Bronchial epithelial cell (primary cell): ENCODE measurements at places on chromosomes 11 and 22.

DNA sequence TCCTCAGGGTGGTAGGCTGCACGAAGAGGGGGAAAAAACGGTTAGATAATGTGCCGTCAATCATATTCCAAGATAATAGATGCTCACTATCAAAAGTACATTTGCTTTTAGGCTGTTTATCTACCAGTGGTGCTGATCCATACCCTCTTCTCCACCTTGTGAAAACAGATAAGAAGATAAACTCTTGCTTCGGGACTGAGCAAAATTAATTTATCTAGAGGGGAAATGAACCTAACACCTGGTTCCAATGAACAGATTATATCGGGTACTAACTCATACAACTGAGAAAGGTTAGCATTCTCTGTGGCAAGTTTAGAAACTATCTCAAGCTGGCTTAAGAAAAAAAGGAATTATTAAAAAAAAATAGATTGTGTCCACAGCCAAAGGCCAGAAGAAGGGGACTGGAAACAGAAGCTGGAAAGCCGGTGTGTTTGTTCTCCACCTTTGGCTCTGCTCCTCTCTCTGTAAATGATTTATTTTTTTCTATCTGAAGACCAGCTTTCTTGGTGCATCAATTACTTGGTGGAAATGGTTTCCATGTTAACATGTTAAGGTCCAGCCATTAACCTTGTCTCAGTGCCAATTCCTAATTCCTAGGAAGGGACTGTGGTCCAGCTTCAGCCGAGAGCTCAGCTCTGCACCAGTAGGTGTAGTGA is 55.8 kb downstream of the SC5D start:
- no peak for DNase-seq

- peak; percentile 25 for DNase-seq
These were observed 394.5 kb downstream of the TENM4 start for GRCh38 chr11:79046366-79046765.

DNA sequence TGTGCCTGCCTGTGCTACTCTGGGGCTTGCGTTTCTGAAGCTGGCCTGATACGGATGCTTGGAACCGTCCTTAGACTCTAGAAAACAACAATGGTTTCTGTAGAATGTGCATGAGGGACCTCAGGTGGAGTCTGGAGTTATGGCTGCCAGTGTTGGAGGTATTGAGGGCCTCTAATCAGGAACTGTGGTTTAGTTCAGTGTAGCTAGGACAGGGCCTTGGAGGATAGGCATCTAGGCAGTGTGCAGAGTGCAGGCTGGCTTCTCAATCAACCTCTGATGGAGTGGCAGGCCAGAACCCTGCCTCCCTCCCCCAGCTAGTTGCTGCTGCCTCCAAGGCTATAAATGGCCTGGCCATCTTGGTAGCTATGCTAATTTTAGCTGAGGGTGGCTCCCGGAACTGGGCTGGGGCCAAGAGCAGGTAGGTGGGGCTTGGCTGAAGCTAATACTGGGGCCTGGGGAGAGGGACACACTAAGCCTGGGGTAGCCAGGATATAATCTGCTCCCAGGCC is 4.0 kb downstream of the STIM1 start:
- no peak for DNase-seq

DNA sequence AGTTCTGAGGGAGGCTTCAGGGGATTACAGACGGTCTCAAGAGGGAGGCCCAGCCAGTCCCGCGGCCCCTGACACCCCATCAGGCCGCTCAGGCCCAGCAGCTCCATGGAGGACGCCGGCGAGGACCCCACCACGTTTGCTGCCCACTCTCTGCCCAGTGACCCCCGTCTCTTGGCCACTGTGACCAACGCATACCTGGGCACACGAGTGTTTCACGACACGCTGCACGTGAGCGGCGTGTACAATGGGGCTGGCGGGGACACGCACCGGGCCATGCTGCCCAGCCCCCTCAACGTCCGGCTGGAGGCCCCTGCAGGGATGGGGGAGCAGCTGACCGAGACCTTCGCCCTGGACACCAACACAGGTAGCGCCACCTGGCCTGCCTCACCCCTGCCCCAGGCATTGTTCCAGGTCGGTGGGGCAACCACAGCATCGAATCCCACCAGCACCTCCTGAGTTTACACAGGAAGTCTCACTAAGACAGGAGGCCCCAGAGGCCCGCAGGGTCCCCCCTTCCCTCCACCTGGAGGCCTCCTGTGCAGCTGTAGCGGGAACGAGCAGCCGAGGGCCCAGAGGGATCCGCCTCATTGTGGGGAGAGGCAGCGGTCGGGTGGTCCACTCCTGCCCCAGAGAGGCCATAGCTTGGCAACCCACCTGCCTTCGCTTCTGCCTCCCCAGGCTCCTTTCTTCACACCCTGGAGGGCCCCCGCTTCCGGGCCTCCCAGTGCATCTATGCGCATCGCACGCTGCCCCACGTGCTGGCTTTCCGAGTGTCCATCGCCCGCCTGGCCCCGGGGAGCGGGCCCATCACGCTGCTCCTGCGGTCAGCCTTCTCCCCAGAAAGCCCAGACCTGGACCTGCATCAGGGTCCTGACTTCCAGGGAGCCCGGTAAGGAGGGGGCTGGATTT is 1.0 kb downstream of the PGGHG start:
- DNase-seq: no peak

GRCh38 chr11:5277807-5278382 is 8.2 kb upstream of the HBE1 start:
- no peak for DNase-seq

DNA sequence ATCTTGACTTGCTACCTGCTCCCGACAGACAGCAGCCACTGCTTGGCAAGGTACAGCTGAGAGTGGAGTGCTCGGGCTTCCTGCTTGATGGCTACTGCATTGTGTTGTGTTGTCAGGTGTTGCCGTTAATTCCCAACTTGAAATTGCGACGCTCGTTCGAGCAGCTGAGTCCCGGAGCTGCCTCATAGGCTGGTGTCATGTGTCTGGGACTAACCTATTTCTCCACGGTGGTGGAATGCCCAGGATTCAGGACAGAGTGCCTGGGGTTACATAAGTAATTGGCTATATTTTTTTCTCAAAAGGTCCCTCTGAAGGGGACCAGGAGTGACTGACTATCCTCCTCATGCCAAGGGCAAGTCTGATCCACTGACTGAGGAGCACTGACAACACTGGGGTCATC is 18.5 kb downstream of the COMMD9 start:
- no peak for DNase-seq

GRCh38 chr22:48899523-48900326 is 927.9 kb downstream of the BRD1 start:
- DNase-seq: no peak

DNA sequence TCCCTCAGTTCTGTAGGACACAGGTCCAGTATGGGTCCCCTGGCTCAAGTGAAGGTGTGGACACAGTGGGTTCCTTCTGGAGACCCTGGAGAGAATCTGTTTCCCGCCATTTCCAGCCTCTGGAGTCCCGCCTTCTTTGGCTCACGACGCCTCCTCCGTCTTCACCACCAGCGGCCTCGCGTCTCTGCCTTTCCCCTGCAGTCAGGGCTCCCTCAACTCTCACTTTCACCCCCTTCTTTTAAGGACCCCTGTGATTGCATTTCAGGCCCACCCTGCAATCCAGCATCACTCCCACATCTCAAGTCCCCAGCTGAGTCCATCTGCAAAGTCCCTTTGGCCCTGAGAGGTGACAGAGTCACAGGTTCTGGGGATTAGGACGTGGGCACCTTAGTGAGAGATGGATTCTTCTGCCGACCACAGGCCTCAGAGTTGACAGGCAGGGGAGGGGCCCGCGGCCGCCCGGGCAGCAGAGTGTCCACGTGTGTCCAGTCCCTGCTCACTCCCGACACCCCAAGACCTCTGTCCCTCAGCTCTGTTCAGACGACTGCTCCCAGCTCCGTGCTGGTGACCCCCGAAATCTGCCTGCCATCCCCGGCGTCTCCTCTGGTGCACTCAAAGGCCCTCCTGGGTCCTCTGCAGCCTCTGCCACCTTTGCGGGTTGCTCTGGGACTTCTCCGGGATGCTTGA is 36.9 kb upstream of the KRTAP5-7 start:
- no peak for DNase-seq

GRCh38 chr11:9922806-9923205 is 258.9 kb downstream of the SWAP70 start:
- DNase-seq: no peak

DNA sequence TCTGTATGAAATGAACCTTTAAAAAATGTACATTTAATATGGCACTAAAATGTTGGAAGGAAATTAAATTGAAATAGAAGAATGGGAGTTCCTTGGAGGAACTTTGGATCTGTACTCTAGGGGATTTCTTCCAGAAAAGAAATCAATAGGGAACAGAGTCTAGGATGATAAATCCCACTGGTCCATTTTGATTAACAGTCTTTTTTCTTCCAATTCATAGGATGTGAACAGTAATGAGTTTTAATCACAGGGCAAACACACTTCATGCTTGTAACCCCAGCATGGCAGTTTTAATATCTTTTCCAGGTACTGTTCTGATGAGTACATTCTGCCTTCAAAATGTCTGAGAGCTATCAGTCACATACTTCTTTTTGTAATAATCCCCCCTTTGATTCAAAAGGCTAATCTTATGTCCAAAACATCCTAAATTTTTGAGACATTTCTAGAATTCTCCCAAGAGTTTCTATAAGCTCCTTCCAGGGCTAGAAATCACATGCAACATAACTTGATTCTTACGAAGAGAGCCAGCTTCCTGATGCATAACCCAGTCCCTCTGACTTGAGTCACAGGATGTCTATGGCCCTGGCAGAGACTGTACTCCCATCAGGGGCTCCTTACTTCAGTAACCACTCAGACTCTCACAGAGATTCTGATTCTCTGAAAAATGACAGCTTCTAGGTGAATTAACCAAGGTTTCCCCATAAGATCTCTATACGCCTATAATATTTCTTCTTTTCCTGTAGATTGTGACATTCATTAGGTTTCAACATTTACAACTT is 112.9 kb downstream of the SLC36A4 start:
- DNase-seq: no peak

DNA sequence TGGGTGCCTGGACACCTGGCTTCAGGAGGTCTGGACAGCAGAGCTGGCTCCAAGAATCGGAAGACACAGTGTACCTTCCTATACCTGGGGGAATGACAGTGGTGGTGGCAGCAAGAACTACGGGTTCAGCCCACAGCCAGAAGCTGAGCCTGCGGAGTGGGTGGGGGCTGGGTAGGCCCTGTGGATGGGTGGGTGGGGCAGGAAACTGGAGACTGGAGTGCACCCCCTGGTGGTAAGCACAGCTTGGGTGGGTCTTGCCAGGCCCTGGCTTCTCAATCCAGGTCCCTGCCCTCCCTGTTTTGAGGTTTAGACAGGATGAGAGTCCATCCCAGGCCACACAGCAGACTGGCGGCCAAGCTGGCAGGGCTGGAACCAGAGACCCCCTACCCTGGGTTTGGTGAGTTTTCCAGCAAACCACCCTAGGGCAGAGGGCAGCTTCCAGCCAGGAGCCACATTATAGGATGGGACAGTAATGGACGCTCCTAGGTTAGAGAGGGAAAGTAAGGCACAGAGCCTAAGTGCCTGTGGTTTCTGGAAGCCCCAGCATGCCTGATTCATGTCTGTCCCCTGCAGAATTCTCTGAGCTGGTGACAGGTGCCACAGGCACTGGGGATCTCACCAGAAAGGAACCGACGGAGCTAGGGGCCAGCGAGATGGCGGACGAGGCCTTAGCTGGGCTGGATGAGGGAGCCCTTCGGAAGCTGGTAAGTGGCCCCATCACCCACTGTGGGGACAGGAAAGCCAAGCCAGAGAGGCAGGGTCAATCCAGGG is 1.7 kb downstream of the SMTN start:
- peak; percentile 65 for DNase-seq

DNA sequence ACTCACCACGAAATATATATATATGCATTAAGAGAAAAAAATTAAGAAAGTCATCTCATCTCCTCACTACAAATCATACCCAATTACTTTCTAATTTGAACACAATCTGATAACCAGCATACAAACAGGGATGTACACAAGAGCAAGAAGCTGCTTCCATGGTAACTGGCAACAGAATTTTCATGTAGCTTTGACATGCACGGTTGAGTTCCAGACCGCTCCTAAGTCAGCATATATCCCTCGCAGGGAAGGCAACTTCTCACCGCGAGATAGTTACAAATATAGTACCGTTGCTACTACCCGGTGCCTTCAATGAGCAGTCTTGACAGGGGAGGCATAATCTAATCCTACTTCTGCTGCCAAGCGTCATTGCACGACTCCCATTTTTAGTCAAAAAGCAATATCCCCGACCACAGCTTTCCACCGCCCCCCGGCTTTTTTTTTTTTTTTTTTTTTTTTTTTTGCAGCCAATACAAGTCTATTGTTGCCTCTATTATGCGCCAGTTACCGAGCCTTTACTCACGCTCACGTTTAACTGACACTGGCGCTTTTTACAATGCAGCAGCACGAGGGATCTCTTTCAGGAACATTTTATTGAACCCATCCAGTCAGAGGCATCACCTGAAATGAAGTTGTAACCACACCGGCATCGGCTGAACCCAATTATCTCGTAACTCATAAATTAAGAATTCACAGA is 2.2 kb downstream of the CADM1 start:
- DNase-seq: peak; percentile 19

DNA sequence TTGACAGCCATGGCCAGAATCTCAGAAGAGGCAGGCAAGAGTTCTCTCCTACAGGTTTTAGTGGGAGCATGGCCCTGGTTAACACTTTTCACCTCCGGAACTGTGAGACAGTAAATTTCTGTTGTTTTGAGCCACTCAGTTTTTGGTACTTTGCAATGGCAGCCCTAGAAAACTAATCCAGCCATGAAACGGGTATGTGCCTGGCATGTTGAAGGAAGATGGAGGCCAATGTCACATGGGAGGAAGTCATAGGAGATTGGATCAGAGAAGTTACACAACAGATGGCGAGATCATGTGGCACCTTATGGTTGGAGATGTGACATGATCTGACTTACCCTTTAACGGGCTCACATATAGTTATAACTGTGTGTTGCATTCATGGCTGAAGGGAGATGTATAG is 63.2 kb upstream of the EED start:
- DNase-seq: no peak

GRCh38 chr11:20055312-20055711 is 105.0 kb downstream of the DBX1 start:
- DNase-seq: peak; percentile 70

- DNase-seq: no peak
These were observed 33.2 kb upstream of the GAB2 start for GRCh38 chr11:78450866-78451265.

DNA sequence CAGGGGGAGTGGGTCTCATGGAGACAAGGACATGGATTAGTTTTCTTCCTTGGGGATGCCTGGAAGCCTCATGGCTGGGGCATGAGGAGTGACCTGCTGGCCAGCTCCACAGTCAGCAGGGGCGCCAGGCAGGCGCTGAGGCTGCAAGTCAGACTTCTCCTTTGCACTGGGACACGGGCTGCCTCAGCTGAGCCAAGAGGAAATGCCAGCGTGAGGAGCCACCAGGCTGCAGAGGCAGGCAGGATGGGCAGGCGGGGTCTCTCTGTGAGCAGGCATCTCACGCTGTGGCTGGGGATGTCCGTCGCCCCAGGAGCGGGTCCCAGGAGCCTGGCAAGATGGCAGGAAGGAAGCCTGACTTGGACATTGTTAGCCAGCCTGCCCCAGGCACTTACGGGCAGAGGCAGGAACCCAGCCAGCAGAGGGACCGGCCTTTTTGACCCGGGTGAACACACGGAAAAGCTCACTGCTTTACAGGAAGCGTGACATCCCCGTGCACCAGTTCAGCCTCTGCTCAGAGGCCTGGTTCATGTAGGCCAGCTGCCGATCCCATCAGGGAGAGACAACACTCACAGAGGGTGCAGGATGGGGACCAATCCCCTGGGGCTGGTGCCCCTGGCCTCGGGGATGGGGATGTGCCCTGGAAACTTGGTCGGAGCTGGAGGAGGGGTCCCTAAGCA is 10.2 kb downstream of the GNB1L start:
- peak; percentile 50 for DNase-seq
